Bronchial smooth muscle cell (primary cell): ENCODE measurements at places on chromosomes 2 and 18. TPM values are rescaled to one million over a fixed set of nuclear protein-coding genes. Genes with fewer than 3 reads are reported as not detected.

The ASB18 gene
- not detected in 2 replicates for total RNA-seq

The TAF1B gene
- 18.3 and 22.8 TPM in 2 replicates for total RNA-seq

The MYO7B gene
- not detected in 2 replicates for total RNA-seq

The FAM124B gene
- under 0.01 and 0.16 TPM in 2 replicates for total RNA-seq

The ALPP gene
- not detected in 2 replicates for total RNA-seq

The RAB27B gene
- 0.52 and 38.5 TPM in 2 replicates for total RNA-seq

The ELOA2 gene
- under 0.01 TPM in 1 of 2 replicates, not detected in the other for total RNA-seq

The ZNF396 gene
- 1.4 and 2.2 TPM in 2 replicates for total RNA-seq
